ENCODE measurements at places on chromosomes 11 and 22.
A peak's percentile ranks its signal among the peaks of the same experiment; 100 is the strongest.

DNA sequence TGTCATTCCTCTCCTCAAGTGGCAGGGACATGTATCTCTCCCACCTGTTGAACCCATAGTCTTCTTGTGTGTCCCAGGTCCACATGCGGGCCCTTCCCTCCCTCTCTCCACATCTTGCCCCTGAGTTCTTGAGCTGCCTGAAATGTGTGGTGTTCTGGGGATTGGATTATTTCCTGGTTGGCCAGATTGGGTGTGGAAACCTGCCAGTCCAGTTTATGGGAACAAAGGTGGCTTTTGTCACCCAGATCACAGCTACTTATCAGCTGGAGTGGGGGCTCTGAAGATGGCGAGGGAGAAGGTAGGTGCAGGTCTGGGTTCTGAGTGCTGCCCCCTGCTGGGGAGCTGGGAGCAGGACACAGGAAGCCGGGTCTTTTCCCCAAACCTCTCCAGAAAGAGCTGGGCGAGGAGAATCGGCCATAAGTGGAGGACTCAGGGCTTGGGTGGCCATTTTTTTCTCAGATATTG lies 14.2 kb downstream of the DTX4 start:
- peak; percentile 19 for DNase-seq

- DNase-seq: no peak
These were observed 2.6 kb upstream of the RRM1 start for GRCh38 chr11:4092026-4092425.

DNA sequence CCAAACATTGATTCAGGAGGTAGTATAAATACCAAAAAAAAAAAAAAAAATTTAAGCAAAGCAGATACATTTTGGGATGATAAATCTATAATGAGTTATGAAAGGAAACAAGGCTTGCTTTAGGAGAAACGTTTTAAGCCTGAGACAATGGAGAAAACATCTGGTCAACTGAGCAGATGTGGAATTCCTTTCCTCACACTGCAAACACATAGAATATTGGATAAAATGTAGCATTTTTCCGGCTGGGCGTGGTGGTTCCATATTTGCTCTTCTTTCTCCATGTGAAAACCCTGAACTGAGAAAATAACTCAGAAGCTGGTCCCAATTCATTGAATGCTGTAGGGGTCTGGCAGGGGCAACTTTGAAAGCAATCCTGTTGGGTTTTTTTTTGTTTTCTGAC lies 33.9 kb downstream of the ENDOD1 start:
- no peak for DNase-seq

DNA sequence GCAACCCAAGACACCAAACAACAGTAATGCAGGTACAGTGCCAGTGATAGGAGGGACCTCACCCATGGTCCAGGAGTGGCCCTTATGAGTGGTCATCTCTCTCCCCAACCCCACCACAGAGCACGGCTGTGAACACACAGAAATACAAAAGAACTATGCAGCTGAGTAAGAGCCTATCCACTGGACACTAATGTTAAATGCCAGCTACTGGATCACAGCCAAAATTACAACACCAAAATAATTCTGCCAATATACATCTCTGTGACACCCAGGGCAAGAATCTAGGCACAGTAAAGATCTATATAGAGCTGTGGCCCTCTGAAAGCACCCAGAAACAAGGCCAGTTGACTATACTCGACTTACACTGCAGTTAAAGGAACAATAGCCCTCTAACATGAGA lies 22.8 kb upstream of the GPR83 start:
- DNase-seq: no peak

DNA sequence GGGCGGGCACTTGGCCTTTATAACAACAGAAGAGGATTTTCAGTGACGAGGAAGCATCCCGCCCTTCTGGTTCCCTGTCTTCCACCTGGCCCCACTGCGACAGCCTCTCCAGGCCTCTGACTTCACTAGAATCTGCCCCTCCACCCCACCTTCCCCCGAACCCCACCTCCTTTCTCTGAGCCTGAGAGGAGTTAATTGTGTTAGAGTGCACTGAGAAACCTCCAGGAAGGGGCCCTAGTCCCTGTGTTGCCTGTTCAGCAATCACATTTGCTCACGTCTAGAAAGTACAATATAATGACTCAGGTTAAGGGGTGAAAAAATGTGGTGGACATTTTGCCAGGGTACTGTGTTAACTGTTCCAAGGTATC lies 38.8 kb downstream of the PTPRJ start:
- peak; percentile 39 for DNase-seq

DNA sequence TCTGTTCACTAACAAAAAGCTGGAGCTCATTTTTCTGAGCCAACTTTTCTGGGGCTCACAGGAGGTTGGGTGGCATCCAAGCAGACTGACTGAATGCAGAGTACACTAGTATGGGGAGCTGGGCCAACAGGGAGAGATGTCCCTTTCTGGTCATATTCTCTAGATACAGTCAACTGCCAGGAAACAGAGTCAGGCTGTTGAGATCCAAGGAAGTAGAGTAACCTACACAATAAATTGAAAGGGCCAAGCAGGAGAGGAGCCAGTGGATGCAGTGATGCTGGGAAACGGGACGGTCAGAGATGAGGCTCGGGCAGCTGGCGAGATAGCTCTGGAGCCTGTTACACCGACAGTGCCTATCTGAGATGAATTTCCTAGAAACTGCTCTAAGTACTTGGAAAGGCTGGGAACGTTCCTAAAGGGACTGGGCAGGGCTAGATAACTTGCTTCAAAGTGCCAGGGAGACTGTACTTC lies 71.1 kb downstream of the LARGE2 start:
- DNase-seq: peak; percentile 59

GRCh38 chr11:113147249-113147648 lies 167.1 kb upstream of the TTC12 start:
- DNase-seq: no peak

- DNase-seq: peak; percentile 94
These were observed 6.8 kb downstream of the MICAL2 start for GRCh38 chr11:12117200-12117599.
